Left cardiac atrium (tissue), 4 donors: ENCODE measurements at places on chromosomes 7 and 10.
A peak's percentile ranks its signal among the peaks of the same experiment; 100 is the strongest.

DNA sequence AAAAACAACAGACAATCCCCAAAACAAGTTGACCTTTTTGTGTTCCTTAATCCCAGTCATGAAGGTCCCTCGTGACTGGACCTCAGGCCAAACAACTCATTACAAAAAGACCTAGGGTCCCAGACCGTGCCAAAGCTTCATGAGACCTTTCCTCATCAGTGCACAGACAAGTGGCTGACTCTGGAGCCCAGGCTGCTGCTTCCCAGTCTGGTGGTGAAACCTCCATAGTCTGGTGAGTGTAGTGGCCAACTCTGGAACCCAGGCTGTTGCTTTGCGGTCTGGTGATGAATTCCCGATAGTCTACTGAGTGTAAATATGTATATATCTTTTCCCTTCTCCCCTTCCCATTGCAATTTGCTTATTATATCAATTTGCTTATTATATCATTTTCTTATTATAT, 22.1 kb upstream of the SLC18A3 start:
- no peak for DNase-seq

- no peak for DNase-seq
These were observed 72.3 kb upstream of the FAM13C start for GRCh38 chr10:59434463-59435321.

DNA sequence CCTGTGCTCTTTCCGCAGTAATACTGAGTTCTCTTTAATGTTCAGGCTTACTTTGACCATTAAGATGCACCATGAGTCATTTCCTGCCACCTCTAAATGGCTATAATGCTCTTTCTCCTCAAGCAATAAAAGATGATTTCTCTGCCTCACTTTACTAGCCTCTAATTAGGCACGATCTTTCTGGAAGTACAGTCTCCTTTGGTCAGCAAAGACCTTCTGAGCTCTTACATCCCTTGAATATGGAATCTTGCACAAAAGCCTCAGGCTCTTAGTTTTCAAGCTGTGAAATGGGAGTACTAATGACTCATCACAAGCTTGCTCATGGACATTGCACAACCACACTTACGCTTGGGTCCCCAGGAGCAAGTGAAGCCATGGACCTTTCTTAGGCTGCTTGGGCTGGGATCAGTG, 85.9 kb downstream of the FRMD4A start:
- DNase-seq = no peak

GRCh38 chr10:23525406-23525805, 86.5 kb downstream of the OTUD1 start:
- DNase-seq = no peak

- DNase-seq = no peak
These were observed 38.2 kb downstream of the CALML5 start for GRCh38 chr10:5461203-5461588.

DNA sequence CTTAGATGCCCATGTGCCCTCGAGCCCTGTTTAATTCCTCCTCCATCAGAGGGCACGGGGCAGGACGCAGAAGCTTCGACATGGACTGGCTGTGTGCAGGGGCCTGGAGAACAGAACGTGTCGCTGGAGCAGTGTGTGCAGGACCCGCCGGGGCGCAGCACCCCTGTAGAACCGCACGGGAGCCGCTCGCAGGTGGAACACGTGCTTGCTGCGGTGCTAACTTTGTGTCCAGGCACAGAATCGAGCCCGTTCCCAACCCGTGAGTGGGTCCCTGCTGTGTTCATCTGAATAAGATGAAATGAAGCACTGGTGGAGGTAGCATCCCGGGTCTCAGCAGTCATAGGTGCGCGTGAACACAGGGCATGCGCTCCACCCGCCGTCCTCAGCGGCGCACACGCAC, 116.9 kb downstream of the WDR37 start:
- DNase-seq = no peak

- DNase-seq = no peak
These were observed 16.1 kb upstream of the C10orf71 start for GRCh38 chr10:49282879-49283341.

DNA sequence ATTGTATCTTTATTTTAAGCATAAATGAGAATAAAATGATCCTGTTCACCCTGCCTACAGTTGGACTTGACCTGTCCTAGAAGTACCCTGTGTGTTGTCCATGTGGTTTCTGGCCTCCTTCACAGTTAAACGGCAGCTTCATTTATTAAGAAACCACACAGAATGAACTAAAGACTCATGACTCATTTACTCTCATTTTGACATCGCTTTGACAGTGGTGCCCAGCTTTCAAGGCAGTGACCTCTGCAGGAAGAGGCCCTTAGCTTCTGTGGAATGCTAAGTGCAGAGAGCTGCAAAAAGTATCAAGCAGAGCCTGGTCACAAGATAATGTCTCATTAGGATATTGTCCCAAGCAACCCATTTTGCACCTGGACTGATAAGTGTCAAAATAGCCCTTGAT, 93.4 kb downstream of the AVL9 start:
- no peak for DNase-seq

- no peak for DNase-seq
These were observed 107.4 kb downstream of the FAM107B start for GRCh38 chr10:14667280-14667679.

- DNase-seq = no peak
These were observed 146.5 kb downstream of the ARID5B start for GRCh38 chr10:62047960-62048383.

DNA sequence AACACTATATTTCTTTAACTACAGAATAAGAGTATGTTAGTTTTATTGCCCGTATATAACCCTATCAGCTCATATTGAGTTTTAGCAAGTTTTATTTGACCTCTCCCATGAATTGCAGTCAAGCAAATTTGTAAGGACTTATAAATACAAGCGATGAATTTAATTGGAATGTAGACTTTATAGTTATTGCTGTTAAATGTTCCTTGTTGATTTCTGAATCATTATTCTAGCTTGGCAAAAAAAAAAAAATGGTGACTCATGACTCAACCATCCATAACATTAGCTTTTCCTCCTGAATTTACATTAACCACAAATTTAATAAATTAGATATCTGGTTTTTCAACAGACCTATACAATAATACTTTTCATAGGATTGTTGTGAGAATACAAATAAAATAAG, 334.0 kb upstream of the LRRTM3 start:
- no peak for DNase-seq

GRCh38 chr7:924541-925231, 29.8 kb downstream of the ADAP1 start:
- DNase-seq = peak; percentile 36

- no peak for DNase-seq
These were observed 704.9 kb upstream of the AUTS2 start for GRCh38 chr7:68893411-68893810.

GRCh38 chr10:133523631-133524203, 3.4 kb upstream of the CYP2E1 start:
- DNase-seq = no peak

GRCh38 chr10:112858986-112859651, 90.9 kb upstream of the TCF7L2 start:
- DNase-seq = no peak

DNA sequence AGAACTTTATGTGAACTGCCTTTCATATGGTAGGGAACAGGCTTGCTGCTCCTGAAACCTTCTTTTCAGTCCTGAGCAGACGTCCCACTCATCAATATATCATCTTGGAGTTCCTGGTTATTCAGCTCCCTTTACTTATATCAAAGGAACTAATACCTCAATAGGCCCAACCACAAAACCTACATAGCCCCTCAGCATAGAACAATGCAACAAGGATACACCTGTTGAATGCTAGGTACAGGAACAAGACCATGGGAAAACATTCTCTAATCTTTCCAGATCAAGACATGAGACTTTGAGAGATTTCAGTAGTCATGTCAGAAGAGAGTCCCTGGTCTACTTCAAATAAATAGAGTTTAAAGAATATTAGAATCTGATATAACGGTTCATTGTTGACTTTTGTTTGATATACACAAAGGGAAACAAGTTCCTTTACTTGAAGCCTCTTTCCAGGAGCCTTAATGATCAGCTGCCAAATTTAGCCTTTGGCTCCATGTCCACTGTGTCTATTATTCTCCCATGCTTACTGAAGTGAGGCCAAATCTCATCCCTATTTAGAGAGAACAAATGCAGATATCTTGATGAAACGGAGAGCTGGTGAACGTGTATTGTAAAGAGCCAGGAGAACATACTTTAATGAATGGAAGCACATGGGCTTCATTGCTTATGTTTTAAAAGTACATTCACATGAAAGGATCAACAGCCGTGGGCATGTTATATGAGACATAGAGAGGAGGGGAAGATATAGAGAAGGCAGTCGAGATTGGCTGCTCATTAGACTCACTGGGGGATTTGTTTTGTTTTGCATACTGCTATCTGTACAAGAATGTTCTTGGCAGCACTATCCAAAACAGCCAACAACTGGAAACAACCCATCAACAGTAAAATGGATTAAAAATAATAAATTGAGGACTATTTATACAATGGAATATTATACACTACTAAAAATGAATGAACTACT, 9.5 kb downstream of the RHOBTB1 start:
- no peak for DNase-seq

- DNase-seq = no peak
These were observed 1.7 kb upstream of the CALML3 start for GRCh38 chr10:5522913-5523560.
